Stimulated activated CD8-positive, alpha-beta memory T cell treated with anti-CD3 and anti-CD28 coated beads, Interleukin-7, amount 100 ng/mL, for 1 hour (primary cell): ENCODE measurements at places on chromosomes 3 and 15.

DNA sequence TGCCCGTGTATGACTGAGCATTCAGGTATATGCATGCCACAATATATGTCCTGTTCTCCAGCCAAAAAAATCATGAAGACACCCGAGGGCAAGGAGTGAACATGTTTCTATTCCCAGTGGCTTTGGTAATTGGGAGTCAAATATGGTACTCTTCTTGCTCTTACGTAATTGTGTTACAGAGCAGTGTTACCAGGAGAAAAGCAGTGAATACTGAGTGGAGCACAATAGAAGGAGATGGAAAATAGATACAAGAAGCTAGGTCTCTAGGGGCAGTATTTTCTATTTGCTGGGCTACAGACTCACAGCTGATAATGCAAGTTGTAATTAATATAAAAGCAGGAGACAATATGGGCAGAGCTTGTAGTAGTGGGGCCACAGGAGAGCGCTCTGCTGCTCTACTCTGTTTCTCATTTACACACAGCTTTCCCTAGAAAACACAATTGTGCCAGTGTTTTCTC, 13.2 kb downstream of the MEIS2 start:
- DNase-seq, result no peak

- DNase-seq, result no peak
Measured at GRCh38 chr3:195796795-195797194, 14.9 kb downstream of the MUC4 start.

- DNase-seq, result no peak
Measured at GRCh38 chr3:11640009-11640673, 3.6 kb downstream of the VGLL4 start.

- DNase-seq, result no peak
Measured at GRCh38 chr3:141237701-141238521, 6.3 kb downstream of the PXYLP1 start.

GRCh38 chr15:38069511-38070011, 135.1 kb downstream of the TMCO5A start:
- no peak for DNase-seq

- no peak for DNase-seq
Measured at GRCh38 chr15:89138999-89139612, 50.9 kb downstream of the ABHD2 start.
